Activated CD4-positive, alpha-beta T cell treated with anti-CD3 and anti-CD28 coated beads for 4 hours (primary cell): ENCODE measurements at places on chromosomes 5 and 9.

GRCh38 chr5:173880306-173880985 is 7.7 kb upstream of the CPEB4 start:
- DNase-seq: no peak

GRCh38 chr9:120424248-120424647 is 155.7 kb downstream of the CDK5RAP2 start:
- no peak for DNase-seq

- peak; percentile 62 for DNase-seq
Observed at GRCh38 chr5:134003817-134004625, 754 bp downstream of the VDAC1 start.

DNA sequence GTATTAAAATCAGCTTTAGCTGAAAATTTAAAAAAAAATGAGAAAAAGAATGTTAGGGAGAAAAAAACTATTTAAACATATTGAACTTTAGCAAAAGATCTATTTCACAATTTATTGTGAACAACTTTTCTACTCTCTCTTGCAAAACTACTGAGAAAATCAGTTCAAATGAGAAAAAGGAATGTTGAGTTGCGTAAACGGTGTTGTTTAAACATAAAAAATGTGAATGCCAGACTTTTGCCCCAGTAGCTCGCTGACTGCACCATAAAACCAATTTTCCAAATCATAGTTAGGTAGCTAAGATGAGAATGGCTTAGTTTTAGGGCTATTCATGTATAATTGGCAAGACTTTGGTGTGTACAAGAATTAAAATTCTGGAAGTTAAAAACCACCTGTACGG is 13.4 kb upstream of the RAD23B start:
- DNase-seq: no peak

DNA sequence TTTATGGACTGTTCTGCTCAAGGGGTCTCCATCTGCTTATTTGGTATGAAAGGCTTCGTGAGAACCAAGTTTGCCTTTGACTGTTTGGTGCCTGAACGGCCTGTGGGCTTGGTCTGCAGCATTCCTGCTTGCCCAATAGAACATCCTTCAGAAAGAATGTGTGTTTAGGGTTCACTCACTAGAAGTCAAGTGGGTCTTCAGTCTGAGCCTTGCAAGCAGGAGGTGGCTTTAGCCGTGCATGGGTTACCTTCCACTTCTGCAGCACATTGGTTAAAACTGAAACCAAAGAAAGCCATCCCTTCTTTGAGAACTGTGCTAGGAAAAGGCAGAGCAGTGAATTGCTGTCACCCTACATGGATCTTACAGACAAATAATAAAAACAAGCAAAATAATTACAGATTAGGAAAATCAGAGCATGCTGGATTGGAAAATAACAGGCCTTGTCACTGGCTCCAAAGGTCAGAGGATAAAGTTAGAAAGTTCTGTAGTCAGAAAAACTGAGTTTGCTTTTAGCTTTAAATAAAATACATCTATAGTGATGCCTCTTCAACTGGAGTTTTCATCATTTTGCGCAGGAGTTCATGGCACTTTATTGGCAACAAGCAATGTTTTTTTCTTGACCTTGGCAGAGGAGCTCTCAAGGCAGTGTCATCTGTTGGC is 16.6 kb downstream of the WWC1 start:
- DNase-seq: no peak

DNA sequence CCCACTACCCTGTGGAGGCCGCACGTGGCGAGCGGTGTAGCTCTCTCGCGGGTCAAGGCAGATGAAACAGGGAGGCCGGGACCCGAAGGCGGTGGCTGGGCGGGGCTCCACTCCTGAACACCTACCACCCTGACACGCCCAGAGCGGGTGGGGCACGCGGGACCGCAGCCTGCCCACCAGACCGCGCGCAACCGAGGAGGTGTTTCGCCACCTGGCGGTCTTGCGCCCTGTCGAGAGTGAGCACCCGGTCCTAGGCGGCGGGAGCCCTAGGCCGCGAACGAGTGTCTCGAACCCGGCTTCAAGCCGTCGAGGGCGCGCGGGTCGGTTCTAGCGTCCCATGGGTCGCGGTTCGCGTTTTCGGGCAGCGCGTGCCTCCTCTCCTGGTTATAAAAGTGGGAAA is 2.2 kb upstream of the EXOSC3 start:
- no peak for DNase-seq

- DNase-seq: no peak
Observed at GRCh38 chr5:73183481-73183891, 10.5 kb downstream of the TMEM174 start.

DNA sequence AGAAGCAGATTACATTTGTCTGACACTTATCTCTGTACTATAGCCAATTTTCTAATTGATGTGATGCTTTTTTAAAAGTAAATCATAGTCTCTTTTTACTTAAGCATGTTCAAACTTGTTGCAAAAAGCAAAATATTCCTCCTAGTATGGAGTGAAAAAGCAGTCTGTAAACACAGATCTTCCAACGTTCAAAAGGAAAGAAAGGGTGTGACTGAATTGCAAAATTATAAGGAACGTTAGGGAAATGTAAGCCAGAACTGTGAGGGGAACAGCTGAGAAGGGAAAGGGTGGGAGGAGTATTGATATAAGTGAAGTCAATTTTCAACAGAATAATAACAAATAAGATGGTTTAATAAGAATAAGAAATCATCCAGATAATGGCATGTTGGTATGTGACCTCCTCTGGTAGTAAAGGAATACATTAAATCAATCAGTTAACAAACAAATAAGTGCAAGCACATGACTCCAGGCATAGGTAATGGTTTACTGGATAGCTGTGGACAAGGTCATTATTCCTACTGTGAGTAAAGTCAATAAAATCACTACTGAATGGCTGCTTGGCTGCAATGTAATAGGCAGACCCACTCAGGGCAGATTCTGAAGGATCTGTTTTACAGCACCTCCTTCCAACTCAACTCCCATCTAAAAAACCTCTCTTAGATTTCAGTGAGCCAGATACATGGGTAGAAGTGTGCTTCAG is 239.1 kb upstream of the NMUR2 start:
- DNase-seq: no peak

DNA sequence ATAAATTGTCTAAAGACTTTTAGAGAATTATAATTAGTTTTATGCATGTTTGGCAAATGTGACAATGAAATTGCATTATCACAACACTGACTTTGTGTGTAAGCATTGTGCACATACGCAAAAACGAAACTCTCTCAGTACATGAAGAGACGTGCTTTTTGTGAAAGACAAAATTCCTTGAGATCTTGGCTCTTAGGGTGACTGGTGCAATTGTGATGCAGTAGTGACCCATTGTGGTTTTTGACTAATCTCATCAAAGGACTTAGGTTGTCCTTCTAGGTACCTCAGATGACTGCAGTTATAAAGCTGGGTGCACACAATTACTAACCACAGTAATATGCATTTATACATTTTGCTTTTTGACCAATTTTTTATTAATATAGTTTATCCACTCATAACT is 25.3 kb upstream of the TYRP1 start:
- DNase-seq: no peak
